Uterus (tissue), 4 donors: ENCODE measurements at places on chromosomes 16 and 17. TPM values are rescaled to one million over a fixed set of nuclear protein-coding genes. Genes with fewer than 3 reads are reported as not detected.

The LPO gene
- total RNA-seq: not detected

The CIBAR2 gene
- total RNA-seq: not detected

The TPSAB1 gene
- 3.9 TPM for total RNA-seq

The PLA2G10 gene
- total RNA-seq: not detected

DNA sequence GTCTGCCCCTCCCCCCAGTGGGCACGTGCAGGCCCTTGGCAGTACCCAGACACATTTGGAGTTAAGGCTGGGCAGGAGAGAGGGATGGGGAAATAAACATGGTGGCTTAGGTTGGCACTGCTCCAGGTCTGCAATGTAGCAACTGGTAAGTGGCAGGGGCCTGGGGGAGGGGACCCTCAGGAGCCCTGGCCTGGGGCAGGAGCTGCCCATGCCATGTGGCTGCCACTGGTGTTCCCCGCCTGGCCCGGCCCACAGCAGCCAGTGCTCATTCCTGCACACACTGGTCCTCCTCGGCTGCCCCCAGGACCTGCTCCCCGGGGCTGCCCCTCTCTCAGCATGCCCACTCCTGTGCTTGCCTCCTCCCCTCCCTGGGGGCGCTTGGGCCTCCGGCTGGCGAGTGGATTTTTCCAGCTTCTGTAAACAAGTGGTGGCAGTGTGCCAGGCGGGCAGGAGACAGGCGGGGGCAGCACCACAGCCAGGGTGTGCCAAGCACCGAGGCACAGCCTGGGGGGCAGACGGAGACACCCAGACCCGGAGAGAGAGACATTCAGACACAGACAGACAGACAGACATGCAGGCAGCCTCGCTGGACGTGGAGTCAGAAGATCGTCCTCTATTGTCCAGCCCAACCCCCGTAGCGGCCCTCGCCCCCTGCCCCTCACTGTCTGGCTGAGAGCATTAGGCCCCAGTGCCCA is 9.4 kb downstream of the THRA start:
- peak; percentile 68 for DNase-seq

GRCh38 chr16:27290562-27290961 is 22.0 kb upstream of the NSMCE1 start:
- no peak for DNase-seq

DNA sequence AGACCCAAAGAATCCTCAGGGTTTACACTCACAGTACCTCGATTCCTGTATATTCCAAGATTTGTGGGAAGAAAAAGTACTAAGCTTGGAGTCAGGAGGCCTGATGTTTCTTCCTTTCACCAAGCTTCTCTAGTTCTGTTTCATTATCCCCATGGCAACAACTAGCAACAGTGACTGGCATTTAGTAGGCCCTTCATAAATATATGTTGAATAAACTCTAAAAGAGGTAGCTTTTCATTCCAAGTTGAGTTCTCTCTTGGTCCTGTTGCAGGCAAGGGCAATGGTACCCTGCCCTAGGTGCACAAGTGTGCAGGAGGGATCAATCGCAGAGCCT is 527 bp upstream of the UBE2Z start:
- no peak for DNase-seq

DNA sequence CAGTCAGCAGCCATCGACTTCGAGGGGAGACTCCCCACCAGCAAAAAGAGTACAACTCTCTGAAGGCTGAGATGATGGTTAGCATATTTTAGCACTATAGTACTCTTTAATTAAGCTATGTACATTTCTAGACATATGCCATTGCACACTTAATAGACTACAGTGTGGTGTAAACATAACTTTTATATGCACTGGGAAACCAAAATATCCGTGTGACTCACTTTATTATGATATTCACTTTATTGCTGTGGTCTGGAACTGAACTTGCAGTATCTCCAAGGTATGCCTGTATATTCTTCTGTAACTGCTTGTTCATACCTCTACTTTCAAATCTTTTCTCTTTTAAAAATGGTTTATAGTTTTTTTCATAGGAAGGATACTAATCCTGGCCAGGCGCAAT is 11.0 kb upstream of the NXPH3 start:
- no peak for DNase-seq

GRCh38 chr17:16911141-16911937 is 60.6 kb downstream of the TNFRSF13B start:
- no peak for DNase-seq
